RPMI7951 (cell line): ENCODE measurements at places on chromosomes 2 and 18. TPM values are rescaled to one million over a fixed set of nuclear protein-coding genes. Genes with fewer than 3 reads are reported as not detected.
A peak's percentile ranks its signal among the peaks of the same experiment; 100 is the strongest.

DNA sequence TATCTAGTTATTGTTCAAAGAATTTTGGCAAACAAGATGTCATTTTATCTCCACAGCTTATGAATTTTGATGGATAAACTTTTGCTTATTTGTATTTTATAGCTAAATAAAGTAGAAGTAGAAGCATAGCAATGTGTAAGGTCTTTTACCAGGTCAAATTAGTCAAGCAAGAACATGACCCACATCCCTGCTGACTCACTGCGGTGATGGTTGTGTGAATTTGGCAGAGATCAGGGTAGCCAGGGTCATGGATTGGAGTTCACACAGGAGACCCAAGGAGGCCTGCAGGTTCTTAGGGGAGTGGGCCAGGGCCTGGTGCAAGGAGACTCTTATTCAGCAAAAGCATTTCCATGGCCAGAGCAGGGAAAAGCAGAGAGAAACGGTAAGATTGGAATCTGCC is 18.7 kb downstream of the SP140 start:
- DNase-seq, result peak; percentile 32

Gene VWC2L
- not detected in 2 replicates for total RNA-seq

Gene GNAL
- total RNA-seq, result not detected in 2 replicates

Gene TRIM54
- total RNA-seq, result 0.10 TPM in 1 of 2 replicates, not detected in the other

Gene ATP6V1B1
- total RNA-seq, result 0.68 and 2.8 TPM in 2 replicates

Gene GAREM1
- total RNA-seq, result 0.29 and 0.60 TPM in 2 replicates
